Suppressor macrophage treated with lipopolysaccharide for 1 hour (primary cell): ENCODE measurements at places on chromosomes 3 and 15.

DNA sequence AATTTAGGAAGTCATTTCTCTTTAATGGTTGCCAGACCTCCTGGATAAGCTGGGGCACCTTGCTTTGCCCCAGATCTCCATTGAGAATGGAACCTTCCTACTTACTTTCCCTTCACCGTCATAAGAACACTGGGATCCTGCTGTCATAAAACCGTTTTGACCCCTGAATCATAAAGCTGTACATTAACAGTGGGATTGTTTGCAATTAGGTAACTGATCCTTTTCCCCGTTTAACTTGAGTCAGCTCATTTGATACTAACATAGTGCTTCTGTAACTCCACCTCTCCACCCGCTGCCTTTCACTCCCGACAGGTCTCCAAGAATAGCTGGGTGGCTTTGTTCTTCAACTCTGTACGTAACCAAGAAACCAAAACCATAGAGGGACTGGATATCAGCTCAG, 308.2 kb upstream of the WNT5A start:
- DNase-seq, result no peak

DNA sequence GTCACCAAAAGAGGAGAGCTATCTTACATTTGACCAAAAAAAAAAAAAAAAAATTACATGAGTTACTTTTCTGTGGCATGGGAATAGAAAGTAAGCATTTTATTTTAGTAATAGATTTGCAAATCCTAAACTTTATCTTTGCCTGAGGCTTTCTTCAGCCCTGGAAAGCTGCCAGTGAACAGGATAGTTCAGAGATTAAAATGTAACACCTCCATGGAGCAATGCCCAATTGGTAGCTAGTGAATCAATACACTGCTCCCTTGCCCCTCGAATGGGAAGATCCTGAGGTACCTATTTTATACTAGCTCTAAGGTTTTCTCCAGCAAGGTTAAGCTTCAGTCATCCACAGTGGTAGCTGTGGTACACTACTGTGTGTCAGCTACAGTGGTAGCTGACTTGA, 867.1 kb downstream of the NAALADL2 start:
- DNase-seq, result no peak

DNA sequence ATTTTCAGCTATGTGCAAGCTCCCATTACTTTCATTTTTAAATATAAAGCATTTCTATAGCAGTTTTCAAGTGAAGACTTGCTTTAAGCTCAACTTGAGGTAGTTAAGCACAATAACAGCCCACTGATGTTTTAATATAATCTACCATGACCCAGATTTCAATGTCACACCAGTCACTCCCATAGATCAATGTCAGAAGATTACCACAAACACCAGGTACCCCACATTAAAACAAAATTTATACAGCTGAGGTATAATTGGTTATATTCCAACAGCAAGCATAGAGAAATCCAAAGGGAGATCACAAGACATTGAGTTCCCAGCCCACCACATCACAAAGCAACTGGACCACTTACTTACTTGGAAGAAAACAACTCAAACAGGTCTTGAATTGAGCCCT, 22.8 kb downstream of the GTPBP8 start:
- no peak for DNase-seq

DNA sequence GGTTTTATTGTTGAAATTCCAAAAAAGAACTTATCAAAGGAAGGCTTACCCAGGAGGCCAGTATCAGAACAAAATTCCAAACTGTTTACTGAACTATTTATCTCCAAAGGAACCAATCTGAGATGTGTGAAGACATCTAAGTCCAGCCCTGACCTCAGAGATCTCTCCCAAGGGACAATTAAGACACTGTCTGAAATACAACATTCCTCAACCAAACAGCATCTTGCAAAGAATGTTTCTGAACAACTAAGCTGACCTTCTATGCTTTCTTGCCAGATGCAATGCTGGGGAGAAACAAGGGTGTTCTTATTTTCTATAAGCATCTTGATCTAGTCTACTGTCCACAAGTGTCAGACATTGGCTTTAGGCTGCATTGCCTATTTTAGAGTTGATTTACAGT, 13.6 kb downstream of the PDZRN3 start:
- DNase-seq, result no peak

DNA sequence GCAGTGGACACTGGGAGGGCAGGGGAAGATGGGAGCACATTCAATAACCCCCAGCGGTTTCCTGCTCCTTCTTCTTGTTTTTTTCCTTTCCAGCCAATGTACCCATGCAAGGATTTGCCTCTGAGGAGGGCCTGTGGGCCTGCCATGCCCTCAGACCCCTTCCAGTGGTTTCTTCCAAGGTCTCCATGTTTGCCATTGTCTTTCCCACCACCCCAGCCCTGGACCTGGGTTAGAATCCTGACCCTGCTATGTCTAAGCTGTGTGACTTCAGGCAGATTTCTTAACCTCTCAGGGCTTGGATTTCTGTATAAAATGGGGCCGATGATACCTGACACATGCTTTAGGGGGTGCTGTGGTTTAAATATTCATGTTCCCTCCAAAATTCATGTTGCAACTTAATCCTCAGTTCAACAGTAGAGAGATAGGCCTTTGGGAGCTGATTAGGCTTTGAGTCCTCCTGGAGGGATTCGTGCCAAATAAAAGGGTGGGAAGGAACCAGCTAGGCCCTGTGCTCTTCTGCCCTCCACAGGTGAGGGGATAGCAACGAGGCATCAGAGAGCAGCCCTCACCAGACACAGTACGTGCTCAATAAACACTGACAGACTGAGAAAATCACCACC, 46.3 kb upstream of the FLNB start:
- DNase-seq, result peak; percentile 46

DNA sequence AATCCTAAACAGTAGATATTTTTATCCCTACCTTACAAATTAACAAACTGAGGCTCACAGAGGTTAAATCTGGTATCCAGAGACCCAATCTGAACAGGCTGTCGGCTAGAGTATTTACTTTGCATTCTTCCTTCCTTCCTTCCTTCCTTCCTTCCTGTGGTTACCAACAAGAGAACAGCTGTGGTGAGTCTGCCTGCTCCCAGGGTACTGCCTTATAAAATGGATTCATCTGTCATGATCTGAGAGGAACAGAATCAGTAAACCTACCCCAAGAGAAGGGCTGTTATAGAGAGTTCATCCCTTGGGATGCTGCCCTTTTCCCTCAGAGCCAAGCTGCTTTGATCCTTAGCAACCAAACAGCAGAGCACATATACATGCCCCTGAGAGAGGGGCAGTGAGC, 3.6 kb downstream of the GADL1 start:
- DNase-seq, result no peak

DNA sequence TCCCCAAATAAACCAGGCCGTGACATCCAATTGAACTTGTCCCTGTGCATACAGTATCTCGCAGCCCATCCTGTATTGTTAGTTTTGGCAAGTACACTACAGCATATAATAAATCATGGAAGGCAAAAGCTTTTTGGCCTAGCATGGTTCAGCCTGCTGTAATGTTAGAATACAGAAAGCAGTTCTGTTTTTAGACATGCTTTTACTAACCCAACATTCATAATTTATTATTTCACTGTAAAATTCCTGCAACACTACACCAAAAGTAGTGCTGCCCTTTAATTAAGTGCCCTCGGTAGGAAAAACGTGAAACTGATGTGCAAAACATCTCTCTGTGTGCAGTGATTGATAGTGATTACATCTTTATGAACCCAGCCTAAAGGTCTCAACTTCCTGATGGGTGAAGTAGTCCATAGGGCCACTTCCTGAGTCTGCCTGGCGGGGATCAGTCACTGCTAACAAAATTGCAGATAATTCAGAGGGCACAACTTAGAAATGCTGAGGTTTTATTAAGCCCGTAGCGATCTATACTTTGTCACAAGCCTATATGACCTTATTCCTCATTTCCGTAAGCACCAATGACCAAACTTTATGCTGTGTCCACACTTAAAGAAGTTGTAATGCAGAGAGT, 227.8 kb downstream of the CDIN1 start:
- no peak for DNase-seq

- DNase-seq, result no peak
These were observed 30.1 kb upstream of the DUSP7 start for GRCh38 chr3:52086461-52086860.

DNA sequence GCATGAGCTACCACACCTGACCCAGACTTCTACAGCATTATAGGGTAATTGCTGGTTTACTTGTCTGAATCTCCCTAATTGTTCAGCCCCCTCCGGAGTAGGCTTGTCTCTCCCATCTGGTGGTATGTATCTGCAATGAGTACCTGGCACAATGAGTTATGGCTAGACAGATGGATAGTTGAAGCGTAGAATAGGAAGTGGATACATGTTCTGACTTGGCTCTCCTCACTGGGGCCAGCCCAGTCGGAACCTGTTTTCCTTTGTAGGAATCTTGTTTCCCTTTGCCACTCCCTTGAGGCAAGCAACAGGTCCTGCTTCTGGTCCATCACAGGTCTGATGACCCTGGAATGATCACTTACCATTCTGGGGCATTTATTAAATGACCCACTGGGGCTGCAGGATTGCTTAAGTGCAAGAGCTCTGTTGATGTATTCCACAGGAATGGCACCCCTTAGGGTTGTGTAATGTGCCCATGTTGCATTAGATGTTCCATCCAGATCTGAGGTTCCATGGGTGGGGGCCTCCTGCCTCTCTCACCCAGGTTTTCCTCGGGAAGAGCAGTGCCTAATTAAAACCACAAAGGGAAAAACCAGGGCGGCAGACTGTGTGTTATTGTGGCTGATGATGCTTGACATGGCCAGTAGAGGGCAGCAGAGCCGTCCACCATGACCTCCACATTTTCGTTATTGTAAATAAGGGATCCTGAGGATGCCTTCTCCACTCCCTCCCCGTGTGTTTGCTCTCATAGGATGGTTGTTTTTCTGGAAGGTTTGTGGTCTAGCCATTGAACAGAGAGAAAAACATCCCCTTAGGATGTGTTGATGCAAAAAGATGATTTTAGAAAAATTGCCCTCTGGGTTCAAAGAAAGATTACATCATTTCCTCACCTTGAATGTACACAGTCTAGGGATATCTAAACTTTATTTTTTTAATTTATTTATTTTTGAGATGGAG, 58.0 kb downstream of the CMTM8 start:
- peak; percentile 75 for DNase-seq

- DNase-seq, result peak; percentile 63
These were observed 141.9 kb upstream of the C2CD4B start for GRCh38 chr15:62306851-62307504.

GRCh38 chr15:59539799-59540198, 71.8 kb upstream of the GCNT3 start:
- peak; percentile 14 for DNase-seq

GRCh38 chr15:63412551-63412950, 30.9 kb upstream of the CA12 start:
- DNase-seq, result no peak

DNA sequence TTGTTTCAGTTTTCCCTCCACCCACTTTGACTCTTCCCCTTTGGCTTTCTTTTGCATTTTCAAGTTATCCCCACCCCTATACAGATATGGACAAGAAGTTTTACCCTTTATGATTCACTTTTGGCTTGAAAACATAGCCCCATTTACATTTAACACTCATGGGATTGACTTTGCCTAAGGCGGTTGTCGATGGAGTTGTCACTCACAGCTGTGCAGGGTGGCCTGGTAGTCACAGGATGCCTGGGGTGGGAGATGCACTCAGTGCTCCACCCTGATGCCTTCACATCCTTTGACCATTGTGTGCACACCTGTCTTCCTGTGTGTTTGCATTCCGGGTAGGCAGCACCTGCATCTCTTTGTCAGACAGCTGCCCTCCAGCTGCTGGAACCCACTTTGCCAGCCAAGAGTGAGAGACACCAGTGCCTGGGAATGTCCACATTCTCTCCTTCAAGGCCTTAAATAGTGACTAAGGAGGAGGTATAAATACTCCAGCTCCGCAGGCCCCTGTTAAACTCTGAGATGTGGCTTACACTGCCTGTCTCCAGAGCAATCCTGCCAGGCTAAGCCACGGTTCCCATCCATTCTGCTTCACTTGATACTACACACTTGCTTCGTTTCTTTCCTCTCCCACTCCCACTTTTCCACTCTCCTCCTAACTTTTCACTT, 191.5 kb upstream of the SLC24A5 start:
- DNase-seq, result no peak

- no peak for DNase-seq
These were observed 66.8 kb upstream of the BCHE start for GRCh38 chr3:165903885-165904630.

- DNase-seq, result no peak
These were observed 177.2 kb downstream of the CBLB start for GRCh38 chr3:105691633-105692032.

GRCh38 chr3:110419096-110419495, 652.5 kb upstream of the NECTIN3 start:
- no peak for DNase-seq

- no peak for DNase-seq
These were observed 355.0 kb upstream of the SEMA6D start for GRCh38 chr15:47362118-47362905.

- DNase-seq, result no peak
These were observed 1.4 kb downstream of the CRELD1 start for GRCh38 chr3:9934993-9935392.

GRCh38 chr15:25242166-25242879, 196.5 kb downstream of the UBE3A start:
- DNase-seq, result no peak

DNA sequence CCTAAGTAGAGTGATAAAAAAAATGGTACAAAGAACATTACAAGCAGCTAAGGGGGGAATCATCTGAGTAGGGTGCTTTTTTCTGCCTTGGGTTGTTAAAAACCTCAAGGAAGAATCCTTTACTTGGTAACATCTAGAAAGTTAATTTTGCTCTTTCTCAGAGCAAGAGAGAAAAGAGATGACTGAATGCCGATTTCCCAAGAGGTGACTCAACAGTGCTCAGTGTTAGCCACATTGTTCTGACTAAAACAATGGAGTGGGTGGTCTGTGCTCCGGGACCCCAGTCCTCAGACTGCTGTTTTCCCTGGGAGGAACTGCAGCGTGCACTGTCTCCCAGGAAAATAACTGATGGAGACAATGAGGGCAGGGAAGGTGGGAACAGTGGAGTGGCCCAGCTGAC, 41.1 kb upstream of the RASGRP1 start:
- DNase-seq, result peak; percentile 48

- DNase-seq, result no peak
These were observed 55.0 kb upstream of the SI start for GRCh38 chr3:165133188-165133899.

- DNase-seq, result peak; percentile 99
These were observed 60.3 kb downstream of the RGMA start for GRCh38 chr15:93028632-93029213.

DNA sequence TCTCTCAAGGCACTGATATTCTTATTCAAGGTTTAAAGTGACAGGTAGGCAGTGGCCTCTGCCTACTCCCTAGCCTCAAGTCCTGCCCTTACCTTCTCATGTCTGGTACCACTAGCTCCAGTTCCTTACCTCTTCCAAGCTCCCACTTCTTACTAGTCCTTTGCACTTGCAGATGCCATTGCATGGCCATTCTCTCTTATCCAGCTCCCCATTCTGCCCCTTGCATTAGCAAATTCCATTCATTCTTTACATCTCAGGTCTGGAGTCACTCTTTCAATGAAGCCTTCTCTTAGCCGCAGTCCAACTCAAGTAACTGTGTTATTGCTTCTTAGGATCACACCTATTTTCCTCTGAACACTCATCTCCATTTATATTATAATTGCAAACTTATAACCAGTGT, 807.1 kb downstream of the EDEM1 start:
- DNase-seq, result no peak

GRCh38 chr3:192904632-192905289, 12.9 kb downstream of the MB21D2 start:
- no peak for DNase-seq
